HTR-8/SVneo (cell line): ENCODE measurements at places on chromosomes 6 and 20.
A peak's percentile ranks its signal among the peaks of the same experiment; 100 is the strongest.

DNA sequence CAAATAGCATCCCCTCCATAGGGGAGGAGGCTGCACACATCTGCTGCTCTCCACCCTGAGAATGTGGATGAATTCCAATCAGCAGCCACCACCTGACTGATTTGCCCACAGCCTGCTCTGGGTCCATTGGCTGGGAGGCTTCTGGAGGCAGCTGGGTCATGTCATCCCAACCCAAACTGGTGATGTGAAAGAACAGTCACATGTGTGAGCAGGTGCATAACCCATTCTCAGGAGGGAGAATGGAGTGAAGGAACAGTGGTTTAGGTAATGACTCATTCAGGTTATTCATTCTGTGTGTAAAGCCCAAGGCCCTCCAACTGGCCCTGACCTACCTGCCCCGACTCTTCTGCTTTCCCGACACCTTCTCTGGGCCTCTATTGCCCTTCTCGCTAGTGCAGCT is 90.9 kb upstream of the GCM1 start:
- DNase-seq, result no peak

GRCh38 chr20:20950620-20951019 is 155.5 kb downstream of the LINC00237 start:
- DNase-seq, result no peak

DNA sequence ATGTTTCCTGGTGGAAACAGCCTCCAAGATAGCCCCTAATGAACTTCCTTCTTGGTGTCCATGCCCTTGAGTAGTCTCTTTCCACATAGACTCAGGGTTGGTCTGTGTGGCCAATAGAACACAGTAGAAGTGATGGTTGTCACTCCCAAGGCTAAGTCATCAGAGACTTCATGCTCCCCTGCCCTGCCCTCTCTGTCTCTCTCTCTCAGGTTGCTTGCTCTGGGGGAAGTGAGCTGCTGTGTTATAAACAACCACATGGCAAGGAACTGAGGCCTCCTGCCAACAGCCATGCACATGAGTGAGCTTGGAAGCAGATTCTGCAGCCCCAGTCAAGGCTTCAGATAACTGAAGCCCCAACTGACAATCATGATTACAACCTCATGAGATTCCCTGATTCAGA is 85.3 kb upstream of the SLC22A16 start:
- DNase-seq, result no peak

- no peak for DNase-seq
These were observed 295.5 kb upstream of the HS3ST5 start for GRCh38 chr6:114638341-114638740.

DNA sequence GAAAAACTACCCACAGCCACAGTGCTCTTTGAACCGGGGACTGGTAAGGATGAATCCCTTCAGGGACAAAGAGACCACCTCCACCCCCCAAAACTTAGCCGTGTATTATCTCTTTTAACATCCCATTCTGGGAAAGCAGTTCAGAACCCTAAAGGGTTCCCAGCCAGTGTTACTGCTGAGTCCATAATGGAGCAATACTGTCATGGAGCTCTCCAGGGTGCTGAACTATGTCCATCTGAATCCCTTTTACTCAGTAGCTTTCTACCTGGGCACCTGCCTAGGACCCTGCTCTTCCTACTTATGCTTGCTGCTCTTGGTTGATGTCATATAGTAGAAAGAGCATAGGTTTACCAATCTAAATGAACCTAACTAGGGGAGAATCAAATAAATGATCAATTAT is 22.3 kb upstream of the SAYSD1 start:
- peak; percentile 15 for DNase-seq

GRCh38 chr20:3430376-3431069 is 23.1 kb upstream of the DNAAF9 start:
- DNase-seq, result no peak

GRCh38 chr6:53854843-53855567 is 60.2 kb downstream of the LRRC1 start:
- no peak for DNase-seq

- no peak for DNase-seq
These were observed 40.1 kb upstream of the AKIRIN2 start for GRCh38 chr6:87742106-87742505.

DNA sequence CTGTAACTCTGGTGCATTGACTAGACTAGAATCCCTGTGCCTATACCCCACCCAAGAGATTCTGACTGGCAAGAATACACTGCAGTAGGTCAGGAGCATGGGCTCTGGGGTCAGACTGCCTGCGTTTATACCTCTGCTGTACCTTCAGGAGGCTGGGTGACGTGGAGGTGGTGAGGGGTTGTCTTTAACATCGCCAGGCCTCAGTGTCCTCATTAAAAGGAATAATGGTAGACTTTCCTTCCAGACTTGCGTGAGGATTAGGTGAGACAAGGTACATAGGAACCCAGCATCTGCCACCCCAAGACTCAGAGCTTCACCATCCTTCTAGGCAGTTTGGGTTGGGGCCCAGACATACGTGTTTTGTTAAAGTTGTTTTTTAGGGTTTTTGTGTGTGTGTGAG is 44.3 kb downstream of the TM9SF4 start:
- DNase-seq, result no peak

DNA sequence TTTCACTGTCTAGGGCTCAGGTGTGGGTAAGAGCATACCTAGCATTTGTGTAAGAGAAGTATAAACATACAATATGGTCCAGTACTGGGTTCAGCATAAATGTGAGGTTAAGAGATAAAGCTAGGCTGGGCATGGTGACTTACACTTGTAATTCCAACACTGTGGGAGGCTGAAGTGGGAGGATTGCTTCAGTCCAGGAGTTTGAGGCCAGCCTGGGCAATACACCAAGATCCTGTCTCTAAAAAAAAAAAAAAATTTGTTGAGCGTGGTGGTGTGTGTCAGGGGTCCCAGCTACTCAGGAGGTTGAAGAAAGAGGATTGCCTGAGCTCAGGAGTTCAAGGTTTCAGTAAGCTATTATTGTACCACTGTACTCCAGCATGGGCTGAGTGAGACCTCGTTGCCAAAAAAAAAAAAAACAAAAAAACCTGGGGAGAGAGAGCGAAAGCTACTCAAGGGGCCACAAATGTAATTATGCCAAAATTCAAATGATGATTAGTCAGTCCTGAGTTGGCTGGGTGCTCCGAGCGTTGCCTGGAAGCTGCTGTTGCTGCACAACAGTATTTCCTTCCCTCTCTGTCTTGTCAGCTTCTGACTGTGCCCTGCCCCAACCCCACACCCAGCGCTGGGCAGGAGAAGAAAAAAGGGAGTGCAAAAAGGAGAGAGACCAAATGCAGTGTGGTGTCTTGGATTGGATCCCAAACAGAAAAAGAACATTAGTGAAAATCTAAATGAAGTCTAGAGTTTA is 24.0 kb downstream of the CMTR1 start:
- no peak for DNase-seq

GRCh38 chr6:109897025-109897424 is 81.1 kb upstream of the GPR6 start:
- DNase-seq, result no peak

- no peak for DNase-seq
These were observed 120.9 kb upstream of the IFNGR1 start for GRCh38 chr6:137339929-137340559.

DNA sequence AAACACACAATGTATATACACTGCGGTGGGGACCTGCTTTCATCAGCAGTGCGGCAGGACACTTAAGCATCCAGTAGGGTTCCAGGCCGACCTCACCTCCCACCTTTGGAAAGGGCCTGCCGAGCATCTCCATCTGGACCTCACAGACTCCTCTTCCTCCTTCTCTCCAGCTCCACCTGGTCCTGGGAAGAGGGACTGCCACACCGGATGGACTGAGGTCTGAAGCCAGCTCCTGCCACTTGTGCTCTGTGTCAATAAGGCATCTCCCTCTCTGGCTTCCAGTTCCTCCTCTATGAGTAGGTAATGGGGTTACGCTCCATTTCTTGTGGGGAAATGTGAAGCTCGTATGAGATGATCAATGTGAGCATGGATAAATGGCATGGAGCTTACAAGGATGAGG is 19.1 kb upstream of the NNAT start:
- DNase-seq, result no peak

- no peak for DNase-seq
These were observed 44.5 kb downstream of the NCOA7 start for GRCh38 chr6:125835221-125835744.
